Left ventricle myocardium inferior (tissue), 1 donor: ENCODE measurements at places on chromosomes 12 and 14.
A peak's percentile ranks its signal among the peaks of the same experiment; 100 is the strongest.

DNA sequence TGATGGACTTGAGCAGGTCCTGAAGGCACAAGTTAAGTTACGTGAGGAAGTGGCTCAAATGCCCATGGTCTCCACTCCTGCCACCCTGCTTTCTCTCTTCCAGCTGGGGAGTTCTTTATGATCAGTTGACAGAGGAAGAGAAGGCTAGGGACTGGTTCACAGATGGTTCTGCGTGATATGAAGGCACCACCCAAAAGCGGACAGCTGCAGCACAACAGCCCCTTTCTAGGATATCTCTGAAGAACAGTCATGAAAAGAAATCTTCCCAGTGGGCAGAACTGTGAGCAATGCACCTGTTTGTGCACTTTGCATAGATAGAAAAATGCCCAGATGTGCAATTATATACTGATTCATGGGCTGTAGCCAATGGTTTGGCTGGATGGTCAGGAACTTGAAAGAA lies 162.4 kb upstream of the FSCB start:
- DNase-seq = no peak

GRCh38 chr12:57044889-57045288 lies 5.0 kb downstream of the MYO1A start:
- no peak for DNase-seq

DNA sequence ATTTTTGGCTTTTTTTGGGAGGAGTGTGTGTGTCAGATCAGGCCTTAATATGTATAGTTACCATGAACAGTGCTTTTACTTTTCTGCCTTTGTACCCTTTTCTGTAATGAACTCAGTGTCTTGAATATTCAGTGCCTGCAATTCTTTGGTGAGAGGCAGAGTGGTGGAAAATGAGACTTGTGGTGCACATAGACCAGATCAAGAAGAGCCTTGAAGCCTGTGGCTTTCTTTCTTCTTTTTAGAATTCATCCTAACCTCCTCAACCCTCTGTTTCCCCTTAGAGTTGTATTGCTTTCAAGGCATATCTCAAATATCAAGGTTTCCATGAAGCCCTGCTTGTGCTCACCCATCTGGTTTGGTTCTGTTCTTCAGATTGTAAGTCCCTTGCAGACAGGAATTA lies 2.6 kb downstream of the YLPM1 start:
- no peak for DNase-seq

GRCh38 chr14:59274991-59275391 lies 86.5 kb downstream of the DAAM1 start:
- DNase-seq = peak; percentile 41

- DNase-seq = no peak
Observed at GRCh38 chr14:76870166-76870565, 44.0 kb downstream of the LRRC74A start.

- no peak for DNase-seq
Observed at GRCh38 chr12:15648558-15648957, 140.6 kb downstream of the EPS8 start.
